Activated CD4-positive, alpha-beta T cell treated with anti-CD3 and anti-CD28 coated beads for 24 hours (primary cell): ENCODE measurements at places on chromosomes 3 and 15.

- DNase-seq, result peak; percentile 64
Observed at GRCh38 chr15:75202251-75203016, 752 bp downstream of the C15orf39 start.

DNA sequence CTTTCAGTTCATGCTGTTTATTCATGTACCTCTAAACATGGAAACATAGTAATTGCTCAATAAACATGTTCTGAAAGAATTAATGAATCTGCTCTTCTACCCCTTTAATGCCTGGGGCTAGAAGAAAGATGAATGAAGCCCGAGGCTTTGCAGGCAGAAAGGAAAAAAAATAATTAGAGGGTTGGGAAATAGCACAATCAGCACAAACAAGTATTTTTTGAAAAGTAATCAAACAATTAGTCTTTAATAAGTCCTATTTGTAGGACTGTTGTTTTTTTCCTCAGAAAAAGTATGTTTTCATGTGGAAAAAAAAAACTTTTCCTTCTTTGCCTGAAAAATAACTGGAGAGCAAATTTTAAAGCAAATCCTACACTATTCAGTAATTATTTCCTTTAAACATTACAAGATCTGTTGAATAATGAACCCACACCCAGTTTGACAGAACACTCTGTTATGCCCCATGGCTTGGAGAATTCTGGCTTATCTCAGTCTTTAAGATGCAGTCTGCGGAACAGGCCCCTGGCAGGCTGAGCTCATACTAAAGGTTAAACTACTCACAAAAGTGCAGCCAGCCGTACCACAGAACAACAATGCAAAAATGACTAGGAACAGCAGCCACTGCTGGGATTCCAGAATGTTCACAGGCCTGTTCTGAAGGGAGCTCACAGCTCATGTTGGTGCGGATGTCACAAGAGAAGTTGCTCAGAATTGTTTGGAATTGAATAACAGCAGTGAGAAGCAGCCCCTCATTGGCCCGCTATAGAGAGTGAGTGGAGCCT, 79.2 kb downstream of the ABI3BP start:
- no peak for DNase-seq

GRCh38 chr3:154050766-154051165, 70.4 kb upstream of the ARHGEF26 start:
- DNase-seq, result no peak

- no peak for DNase-seq
Observed at GRCh38 chr3:166275024-166275390, 437.8 kb upstream of the BCHE start.

DNA sequence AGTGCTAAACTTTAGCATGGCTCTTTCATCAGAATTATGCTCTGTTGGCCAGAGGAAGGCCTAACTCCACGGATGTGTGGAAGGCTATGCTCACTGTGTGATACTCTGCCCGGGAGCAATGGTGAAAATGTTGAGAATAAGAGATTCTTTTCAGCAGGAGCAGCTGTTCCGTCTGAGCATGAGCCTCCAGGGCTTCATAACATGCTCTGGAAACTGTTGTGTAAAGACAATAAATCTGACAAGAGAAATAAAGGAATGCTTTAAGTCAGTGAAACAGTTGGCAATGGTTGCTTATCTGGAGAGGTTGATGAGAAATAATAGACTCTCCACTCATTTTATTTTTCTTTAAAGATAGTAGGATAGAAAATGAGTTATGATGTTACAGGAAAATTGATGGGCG, 269.8 kb downstream of the DIPK2A start:
- DNase-seq, result no peak

DNA sequence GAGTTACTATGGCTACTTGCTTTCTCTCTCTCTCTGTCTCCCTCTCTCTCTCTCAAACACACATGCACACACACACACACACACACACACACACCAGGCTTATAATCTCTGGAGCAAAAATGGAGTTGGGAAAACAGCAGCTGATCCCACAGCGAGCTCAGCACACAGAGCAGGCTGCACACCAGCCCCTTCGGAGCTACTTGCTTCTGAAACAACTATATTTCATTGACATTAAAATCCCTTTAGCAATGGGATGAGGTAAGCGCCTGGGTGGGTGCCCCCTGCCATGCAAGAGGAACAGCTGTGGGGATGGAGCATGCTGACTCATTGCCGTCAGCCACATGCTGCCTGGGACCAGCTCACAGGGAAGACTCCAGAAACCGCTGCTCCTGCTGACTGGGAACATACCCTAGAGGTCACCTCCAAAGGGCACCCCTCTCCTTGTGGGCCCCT, 45.7 kb downstream of the B3GNT5 start:
- no peak for DNase-seq

DNA sequence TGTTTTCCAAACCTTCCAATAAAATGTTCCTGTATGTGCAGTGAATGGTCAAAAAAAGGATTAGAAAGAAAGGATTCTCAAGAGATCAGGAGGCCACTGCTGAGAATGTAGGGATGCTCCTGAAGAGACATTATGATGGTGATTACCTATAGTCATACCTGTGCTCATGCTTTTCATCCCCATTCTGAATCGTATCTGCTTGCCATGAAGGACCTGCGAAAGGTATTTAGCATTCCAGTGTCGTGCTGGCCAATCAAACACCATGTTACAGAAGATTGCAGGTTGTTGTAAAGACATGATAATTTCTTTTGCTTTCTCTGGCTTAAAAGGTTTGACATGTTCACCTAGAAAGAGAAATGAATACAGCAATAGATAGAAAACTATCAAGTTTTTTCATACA, 16.1 kb downstream of the HSPBAP1 start:
- DNase-seq, result no peak

- DNase-seq, result no peak
Observed at GRCh38 chr3:53049987-53050386, 4.1 kb upstream of the SFMBT1 start.

DNA sequence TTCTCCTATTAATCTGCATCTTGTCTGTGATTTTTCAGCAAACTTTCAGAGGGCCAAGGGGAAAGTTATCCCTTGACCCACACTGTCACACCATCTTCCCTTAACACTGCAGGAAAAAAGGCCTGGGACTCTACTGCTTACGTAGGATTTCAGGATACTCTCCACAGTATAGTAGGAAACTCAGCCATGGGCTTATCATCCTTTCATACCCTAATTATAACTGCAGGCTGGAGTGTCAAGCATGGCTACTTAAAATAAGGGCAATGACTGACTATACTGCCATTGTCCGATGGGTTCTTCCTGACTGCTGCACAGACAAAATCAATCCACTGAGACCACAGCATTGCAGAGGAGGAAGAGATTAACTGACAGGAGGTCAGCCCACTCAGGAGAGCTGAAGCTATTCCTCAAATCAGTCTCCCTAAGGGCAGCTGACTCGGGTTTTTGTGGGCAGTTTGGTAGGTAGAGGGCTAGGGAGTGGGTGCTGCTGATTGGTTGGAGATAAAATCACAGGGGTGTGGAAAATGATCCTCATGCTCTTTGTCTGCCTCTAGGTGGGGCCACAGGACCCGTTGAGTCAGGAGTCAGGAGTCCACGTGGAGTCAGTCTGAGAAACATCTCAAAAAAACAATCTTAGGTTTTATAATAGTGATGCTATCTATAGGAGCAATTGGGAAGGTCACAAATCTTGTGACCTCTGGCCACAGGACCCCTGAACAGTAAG, 118.2 kb upstream of the STRIT1 start:
- DNase-seq, result no peak

DNA sequence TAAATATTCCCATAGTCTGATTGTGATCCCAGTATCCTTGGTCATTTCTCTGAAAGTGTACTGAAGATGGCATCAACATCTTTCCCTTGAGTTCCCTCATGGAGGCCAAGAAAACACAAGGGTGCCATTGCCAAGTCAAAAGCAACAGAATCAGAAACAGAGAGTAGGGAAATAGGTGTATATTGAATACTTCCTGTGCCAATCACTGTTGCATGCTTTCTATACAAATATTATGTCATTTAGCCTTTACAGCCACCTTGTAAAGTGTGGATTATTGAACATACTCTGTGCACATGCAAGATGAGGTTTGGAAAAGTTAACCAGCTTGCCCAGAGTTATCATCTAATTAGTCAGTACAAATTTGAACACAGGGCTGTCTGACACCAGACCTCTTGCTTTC, 117.9 kb downstream of the MAP2K5 start:
- DNase-seq, result no peak

DNA sequence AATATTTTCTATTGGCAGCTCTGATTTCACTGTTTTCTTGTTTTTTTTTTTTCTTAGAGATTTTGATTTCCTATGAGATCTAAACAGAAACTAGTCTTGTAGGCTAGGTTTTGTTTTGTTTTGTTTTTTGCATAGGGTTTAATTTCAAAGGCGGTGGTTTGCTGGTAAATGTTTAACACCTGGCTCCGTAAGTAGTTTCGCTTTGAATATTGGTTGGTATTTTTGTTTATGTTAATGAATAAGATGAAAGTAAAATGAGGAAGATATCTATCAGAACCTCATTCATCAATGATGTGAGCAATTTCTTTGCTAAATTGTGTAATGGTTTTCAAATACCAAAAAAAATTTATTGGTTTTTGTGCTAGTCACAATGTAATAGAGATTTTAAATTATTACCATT, 39.7 kb upstream of the TM4SF1 start:
- no peak for DNase-seq

- DNase-seq, result no peak
Observed at GRCh38 chr3:123637131-123637530, 52.3 kb upstream of the HACD2 start.

- DNase-seq, result no peak
Observed at GRCh38 chr3:24704496-24704895, 209.8 kb upstream of the THRB start.

- DNase-seq, result no peak
Observed at GRCh38 chr15:41804361-41804760, 23.5 kb upstream of the JMJD7 start.

- no peak for DNase-seq
Observed at GRCh38 chr3:43675593-43675992, 15.1 kb upstream of the ABHD5 start.

DNA sequence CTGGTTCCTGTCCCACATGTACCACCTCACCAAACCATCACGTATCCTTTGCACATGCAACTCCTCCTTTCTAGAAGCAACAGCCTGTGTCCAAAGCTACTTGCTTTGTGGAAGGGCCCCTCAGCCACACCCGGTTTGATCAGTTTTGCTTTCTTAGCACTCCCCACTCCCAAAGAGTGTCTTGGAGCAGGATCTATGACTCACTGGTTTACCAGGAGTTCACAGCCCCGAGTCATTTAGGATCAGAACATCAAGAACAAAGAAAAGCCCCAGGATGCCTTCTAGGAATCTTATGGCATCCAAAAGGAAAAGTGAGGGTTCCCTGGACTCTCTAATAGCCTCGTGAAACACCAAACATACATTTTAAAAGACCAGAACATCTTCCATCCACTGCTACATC, 50.7 kb upstream of the IGF1R start:
- no peak for DNase-seq

DNA sequence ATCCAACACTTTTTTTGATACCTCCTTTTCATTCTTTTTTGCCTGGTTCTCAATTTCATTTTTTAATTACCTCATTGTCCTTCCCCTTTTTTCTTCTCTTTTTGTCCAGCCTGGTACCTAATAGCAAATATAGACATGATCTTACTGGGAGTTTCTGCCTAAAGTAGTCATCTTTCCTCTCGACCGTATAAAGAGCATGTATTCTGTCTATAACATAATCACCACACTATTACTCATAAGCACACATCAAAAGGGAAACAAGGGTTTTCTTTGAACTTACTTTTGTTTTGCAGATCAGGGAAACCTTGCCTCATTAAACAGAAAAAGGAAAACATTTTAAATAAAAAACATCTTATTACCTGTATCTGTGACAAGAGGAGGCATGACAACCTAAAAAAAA, 33.0 kb downstream of the FAM98B start:
- DNase-seq, result no peak

DNA sequence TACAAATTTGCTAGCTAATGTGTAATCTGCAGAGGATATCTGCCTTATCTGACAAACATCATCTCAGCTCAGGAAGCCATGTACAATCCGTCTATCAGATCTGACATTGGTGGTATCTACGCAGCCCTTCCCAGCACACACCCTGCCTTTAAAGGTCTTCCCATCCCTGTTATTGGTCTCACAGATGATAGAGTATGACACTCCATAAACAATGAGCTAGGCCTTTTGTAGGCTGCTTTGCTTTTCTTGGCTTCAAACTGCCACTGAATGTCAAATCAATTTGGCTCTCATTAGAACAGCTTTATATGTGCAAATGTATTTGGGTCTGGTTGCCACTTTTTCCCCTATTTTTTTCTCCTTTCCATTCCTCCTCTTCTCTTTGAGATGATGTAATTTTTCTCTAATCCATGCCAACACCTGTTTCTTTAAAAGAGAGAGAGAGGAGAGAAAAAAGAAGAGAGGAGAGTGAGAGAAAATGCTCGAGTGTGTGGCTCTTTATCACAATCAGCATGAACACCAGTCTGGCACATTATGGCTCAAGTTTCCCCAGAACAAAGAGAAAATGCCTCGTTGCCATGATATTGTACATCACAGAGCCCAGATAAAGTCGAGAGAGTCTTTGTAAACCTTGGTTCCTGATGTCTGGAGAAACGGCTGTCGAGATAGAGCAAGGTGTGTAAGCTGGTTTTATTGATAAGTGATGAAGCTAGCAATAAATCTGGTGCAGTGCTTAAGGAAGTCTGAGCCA, 80.8 kb upstream of the DPH6 start:
- no peak for DNase-seq

- DNase-seq, result no peak
Observed at GRCh38 chr15:76328958-76329357, 7.6 kb upstream of the ISL2 start.

- no peak for DNase-seq
Observed at GRCh38 chr3:167187221-167187620, 192.9 kb downstream of the ZBBX start.

GRCh38 chr3:32817257-32817557, 590 bp upstream of the TRIM71 start:
- DNase-seq, result no peak

GRCh38 chr3:116647996-116648395, 61.6 kb upstream of the TUSC7 start:
- no peak for DNase-seq

DNA sequence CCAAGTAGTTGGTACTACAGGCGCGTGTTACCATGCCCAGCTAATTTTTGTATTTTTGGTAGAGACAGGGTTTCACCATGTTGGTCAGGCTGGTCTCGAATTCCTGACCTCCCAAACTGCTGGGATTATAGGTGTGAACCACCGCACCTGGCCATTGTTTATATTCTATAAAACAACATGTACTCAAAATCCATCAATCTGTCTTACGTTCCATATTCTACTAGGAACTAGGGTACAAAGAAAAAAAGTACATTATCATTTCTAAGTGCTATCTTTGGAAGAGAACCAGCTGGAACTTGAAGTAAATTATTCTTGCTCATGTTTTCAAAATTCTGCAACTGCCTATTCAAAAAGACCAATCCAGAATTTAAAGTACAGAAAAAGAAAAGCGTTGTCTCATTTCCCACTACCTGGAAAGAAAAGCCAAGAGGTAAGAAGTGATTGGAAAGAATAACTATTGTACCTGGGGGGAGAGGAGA, 15.2 kb downstream of the SPPL2A start:
- DNase-seq, result no peak

- DNase-seq, result no peak
Observed at GRCh38 chr3:86595696-86596095, 395.3 kb downstream of the VGLL3 start.
